ACHN (cell line): ENCODE measurements at places on chromosomes 5 and 9.

DNA sequence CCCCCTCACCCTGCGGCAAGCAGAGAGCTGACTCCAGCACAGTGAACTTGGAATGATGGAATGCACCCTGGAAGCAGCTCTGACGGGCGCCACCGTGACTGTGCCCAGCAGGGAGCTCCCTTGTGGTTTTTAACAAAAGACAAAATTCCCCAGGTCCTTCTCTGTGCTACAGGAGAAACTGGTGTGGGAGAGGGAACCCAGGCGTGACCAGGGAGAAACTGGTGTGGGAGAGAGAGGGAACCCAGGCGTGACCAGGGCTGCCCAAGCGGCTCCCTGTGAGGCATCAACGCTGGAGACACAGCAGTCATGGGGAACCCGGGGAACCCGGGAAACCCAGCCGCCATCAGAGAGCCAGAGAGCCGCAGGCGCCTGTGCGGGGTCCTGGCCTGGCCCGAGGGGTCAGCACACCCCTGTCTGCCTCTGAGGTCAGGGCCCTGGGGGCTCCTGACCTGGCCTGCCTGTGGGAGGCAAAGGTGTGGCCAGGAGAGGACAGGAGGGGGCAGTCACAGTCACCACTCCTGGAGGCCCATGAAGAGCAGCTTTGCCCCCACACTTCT is 3.1 kb upstream of the AHRR start:
- peak; percentile 95 for DNase-seq

GRCh38 chr5:135541807-135542502 is 6.2 kb upstream of the NEUROG1 start:
- no peak for DNase-seq

DNA sequence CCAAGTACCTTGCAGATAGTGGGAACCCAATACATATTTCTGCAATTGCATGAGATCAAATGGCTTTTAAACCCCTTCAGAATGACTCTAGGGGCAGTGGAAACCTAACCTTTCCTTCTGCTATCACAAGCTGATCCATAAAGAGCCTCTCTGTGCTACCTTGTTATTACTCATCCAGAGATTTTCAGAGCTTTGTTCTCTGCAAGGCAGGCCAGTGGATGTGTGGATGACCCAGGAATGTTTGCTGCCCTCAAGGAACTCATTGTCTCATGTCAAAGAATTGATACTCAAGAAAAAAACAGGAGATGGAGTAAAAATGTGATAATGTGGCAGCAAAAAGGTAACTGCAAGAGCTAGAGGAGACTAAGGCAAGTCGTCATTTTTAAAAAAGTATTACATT is 164.1 kb downstream of the HMHB1 start:
- no peak for DNase-seq

GRCh38 chr9:78014776-78015175 is 16.8 kb downstream of the GNAQ start:
- DNase-seq, result no peak

GRCh38 chr9:128369024-128369706 is 2.0 kb upstream of the URM1 start:
- no peak for DNase-seq

DNA sequence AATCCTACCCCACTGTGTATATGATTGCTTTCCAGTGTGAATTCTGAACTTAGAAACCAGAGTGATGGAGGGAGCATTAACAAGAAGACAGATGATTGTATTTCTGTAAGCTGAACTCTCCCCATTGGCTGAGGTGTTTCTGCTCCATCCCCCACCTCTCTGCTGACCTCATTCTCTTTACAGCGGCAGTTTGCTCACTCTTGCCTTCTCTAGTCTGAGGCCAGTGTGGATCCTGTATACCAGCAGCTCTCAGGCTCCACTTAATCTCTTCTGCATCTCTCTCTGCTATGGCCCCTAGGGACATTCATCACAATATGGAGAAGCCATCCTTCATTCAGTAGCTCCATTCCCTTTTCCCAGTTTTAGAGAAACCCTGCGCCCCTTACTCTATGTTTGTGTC is 358.8 kb downstream of the MAN2A1 start:
- no peak for DNase-seq

- DNase-seq, result no peak
Measured at GRCh38 chr5:41097642-41098041, 26.5 kb upstream of the MROH2B start.
